HS-5 (cell line): ENCODE measurements at places on chromosomes 3 and 15.

DNA sequence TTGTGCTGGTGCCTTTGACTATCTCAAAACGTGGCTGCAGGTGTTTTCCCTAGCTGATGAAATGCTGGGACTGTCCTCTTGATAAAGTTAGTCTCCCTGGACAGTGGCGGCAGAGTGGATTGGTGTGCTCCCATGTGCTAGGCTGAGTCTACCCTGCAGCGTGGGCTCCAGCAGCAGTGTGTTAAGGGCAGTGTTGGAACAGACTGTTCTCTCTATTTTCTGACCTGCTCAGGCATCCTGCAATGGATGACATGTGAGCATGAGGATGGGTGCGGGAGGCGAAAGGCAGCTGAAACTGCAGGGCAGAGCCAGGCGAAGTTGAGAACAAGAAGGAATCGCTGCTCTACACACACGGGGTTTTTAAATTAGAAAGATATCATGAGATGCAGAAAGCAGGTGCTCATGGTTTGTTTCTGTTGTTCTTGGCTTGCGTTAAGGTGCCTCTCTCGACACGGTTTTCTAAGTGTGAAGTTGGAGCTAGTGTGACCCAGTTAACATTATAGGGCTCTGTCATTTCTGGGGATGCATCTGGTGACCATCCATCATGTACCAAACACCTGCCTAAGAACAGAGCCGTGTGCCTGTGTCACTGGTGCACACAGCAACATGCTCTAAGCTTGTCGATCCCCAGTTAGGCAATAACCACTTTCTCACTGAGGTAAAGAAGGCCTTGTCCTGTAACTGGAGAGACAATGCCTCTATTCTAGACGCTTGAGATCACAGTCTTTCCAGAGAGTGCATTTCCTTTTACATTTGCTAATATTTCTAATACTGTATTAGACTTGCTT lies 44.3 kb downstream of the SLCO3A1 start:
- no peak for DNase-seq

DNA sequence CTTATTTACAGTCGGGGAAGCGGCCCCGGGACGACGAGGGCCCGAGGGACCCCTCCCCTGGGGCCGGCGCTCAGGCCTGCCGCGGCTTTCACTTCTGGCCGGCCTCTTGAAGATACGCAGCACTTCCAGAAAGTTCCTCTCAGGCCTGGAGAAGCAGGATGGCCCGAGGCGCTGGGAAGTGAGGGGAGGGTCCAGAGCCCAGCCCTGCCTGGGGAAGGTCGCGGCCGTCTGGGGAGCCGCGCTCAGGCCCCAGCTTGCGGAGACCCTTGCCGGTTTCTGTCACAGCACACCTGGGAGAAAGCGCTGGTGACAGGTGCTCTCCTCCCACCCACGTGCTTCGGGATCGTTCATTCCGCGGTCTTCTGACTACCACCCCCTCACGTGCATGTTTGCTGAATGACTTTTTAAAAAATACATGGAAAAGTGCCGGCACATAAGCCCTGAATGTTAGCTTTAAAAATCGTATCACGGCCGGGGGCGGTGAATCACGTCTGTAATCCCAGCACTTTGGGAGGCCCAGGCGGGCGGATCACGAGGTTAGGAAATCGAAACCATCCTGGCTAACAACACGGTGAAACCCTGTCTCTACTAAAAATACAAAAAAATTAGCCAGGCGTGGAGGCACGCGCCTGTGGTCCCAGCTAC lies 727 bp upstream of the TM2D3 start:
- DNase-seq, result no peak

GRCh38 chr3:58051196-58051595 lies 43.0 kb downstream of the FLNB start:
- peak; percentile 55 for DNase-seq

DNA sequence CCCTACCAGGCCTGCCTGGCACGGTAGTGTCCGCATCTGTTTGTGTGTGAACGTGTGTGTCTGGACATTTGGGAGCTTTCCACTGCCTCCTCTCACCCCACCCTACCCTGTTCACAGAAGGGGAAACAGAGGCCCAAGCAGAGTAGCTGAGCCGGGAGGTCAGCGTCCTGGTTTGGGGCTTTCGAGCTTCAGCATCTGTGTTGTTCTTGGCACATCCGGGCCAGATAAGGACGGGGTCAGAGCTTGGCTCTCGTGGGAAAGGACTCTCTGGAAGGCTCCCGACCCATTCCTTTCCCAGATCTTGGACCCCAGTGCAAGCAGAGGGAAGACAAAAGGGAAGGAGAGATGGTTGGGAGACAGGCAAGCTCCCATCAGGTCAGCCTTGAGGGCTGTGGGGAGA lies 6.3 kb upstream of the PTH1R start:
- no peak for DNase-seq

DNA sequence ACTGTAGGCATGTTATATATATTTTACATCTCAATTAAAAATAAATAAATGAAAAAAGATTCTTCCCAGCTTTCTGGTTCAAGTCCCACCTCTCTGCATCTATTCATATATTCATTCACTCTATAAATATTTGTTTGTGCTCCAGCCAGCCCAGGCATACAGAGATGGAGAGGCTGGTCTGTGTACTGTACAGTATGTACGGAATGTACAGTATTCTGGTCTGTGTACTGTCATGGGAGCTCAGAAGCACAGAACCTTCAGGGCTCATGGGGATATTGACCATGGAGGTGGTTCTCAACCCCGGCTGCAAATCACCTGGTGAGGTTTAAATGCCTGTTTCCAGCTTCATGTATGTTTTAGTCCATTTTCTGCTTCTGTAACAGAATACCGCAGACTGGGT lies 13.8 kb downstream of the CORO2B start:
- DNase-seq, result no peak

DNA sequence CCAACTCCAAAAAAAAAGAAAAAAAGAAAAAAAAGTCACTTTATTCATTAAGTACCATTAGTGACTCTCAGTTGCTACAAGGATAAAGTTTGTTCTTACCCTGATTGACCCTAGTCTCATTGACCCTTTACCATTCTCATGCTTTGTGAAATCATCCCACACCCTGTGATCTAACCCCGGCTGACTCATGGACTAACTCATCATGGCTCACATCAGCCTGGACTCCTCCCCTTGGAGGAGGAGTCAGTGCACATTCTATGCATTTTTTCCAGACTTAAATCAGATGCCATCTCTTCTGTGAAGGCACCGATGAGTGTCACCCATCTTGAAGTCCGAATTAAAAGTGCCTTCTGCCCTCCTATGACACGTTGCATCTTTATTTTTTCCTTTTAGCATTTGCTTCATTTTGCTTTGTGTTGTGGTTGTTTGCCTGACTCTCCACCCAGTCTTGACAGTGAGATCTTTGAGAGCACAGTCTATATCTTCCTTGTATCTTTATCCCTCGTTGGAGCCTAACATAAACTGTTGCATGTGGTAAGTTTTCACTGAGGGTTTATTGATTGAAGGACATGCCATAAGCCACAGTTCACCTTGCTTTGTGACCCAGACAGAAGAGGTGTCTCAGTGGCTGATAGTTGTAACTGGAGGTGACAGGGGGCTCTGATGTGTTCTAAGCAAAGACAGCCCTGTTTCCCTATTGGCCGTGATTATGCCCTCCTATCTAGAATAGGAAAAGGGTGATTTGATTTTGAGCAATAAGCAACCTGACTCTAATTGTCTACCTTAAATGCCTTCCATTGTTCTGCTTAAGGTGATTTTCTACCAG lies 72.1 kb downstream of the IL1RAP start:
- DNase-seq, result peak; percentile 89

GRCh38 chr3:63047068-63047467 lies 171.9 kb upstream of the CADPS start:
- DNase-seq, result no peak

DNA sequence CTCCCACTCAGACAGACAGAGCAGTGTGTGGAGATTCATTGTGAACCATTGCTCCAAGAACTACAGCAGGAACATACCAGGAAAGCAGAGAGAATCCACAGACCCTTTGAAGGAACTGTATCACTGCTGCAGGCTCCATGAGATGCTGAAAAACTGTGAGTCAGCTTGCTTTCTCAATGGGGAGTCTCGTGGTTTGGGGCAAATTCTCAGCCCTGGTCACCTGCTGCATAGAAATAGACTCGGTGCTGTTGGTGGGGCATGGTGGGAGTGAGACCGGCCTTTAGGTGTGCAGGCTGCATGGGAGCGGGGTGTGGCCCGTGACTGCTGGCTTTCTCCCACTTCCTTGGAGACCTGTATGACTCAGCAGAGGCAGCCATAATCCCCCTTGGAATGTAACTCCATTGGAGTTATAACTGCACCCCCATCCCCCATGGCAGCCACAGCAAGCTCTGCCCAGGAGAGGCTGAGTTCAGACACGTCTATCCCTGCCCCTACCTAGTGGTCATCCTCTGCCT lies 35.6 kb downstream of the ALCAM start:
- peak; percentile 8 for DNase-seq
